AG10803 (cell line): ENCODE measurements at places on chromosomes 12 and 14.

DNA sequence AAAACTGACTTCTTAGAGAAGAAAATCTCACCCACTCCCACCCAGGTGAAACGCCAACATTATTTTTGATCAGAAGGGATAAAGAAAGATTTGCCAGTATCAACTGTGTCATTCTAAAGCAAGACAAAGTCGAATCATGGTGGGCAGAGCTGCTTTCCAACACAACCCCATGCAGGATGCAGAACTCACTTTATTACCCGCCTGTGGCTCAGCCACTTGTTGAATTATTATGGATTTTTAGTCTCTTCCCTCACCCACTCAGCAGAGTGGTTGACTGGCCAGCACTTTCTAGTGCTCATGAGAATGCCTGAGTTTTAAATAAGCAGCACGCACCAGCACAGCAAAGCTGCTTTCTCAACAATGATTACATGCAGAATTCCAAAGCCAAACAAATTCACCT, 32.1 kb downstream of the CRACR2A start:
- DNase-seq = no peak

GRCh38 chr12:94832780-94833681, 170.5 kb downstream of the NDUFA12 start:
- DNase-seq = no peak

GRCh38 chr14:70873627-70874026, 33.6 kb upstream of the PCNX1 start:
- no peak for DNase-seq

DNA sequence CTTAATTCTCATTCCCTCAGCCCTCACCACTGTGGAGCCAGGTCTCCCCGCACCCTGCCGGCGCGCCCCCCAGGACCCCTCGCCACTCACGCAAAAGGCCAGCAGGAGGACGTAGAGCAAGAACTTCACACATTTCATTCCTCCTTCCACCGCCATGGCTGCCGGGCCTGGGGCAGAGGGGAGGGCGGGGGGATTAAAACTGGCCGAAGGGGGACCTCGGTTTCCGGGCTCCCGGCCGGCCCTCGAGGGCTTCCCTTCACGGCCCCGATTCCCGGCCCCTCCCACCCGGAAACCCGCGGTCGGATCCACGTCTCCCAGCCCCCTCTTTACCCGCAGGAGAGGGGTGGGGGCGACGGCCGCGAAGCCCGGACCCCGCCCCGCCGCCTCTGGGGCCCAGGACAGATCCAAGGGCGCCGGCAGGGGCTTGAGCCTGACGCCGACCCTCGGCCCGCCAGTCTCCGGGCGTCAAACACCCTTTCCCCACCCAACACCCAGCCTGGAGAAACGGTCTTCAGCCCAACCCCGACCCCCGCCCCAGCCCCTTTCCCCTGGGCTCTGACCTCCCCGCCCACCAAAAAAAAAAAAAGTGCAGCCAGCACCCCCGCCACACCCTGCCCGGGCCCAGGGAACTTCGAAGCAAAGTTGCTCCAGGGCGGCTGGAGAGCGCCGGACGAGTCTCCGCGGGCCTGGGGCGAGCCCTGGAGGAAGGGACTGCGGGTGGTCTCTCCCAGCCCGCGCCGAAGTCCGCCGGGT, 447 bp downstream of the CD63 start:
- peak; percentile 62 for DNase-seq

GRCh38 chr12:54697851-54698250, 49.7 kb upstream of the DCD start:
- no peak for DNase-seq

DNA sequence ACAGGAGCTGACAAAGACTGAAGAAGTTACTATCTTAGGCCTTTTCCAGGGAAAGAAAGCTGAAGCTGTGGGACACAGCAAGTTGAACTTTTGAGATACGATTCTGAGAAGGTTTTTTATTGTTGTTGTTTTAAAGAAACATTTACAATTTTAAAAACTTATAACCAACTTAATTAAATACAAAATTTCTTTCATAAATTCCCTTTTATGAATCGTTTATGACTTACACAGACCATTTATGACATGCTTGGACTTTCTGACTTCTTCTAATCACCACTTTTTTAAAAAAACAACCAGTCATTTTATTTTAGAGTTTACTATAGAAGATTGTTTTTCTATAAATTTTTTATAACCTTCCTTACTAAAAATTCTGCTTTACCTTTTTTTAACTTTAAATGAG, 68.7 kb downstream of the DHRS2 start:
- no peak for DNase-seq
